ENCODE measurements at places on chromosomes 1 and 21. TPM values are rescaled to one million over a fixed set of nuclear protein-coding genes. Genes with fewer than 3 reads are reported as not detected.

- no peak for DNase-seq
Observed at GRCh38 chr1:115840605-115841460, at the start of gene NHLH2. Gene NHLH2 (minus strand): TSS chr1:115841126. CDS start chr1:115838372, 2,754 bp downstream.

DNA sequence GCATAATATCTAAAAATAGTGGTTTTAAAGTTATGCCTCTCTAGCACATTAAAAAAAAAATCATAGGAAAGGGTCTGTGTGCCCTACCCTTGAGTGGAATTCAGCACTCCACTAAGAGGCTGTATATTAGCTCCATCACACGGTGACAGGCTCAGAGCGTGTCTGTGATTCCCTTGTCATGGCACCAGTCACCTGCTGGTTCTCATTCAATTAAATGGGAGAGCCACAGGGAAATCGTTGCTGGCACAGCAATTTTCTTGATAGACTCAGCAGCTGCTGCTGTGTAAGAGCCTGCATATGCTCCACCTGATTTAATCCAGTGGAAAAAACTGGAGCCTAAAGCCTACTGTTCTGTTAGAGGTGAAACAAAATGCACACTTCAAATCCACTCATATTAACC is 9.5 kb downstream of the ATP6V1G3 start:
- DNase-seq = no peak

DNA sequence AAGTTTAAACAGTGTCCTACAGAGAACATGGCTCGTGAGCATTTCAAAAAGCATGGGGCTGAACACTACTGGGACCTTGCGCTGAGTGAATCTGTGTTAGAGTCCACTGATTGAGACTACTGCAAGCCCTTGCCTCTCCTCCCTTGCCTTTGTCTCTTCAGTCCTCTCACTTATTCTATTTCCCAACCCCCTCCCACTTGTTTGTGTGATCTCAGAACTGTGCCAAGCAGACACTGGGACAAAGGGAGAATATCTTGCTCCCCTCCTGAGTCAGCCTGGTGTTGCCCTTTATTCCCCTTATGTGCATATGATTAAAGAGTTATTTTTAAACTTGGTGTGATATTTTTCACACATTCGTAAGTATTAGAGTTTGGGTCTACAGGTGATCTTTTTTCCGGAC is 11.1 kb upstream of the RPRD2 start:
- DNase-seq = no peak

DNA sequence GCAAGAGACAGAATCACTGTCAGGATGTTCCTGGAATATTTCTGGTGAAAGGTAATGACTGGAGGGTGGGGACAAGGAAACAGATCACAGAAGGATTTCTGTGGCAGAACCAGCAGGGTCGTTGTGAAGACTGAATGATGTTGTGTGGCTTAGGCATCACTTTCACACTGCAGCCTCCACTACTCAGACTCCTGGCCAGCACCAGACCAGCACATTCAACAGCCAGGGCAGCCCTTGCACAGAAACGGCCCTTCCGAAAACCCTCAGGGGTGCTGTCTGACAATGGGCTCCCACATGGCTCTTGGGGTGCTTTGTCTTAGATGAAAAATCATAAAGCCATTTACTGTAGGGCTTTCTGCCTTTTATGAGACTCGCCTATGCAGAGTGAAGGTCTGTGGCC is 3.8 kb upstream of the RAB7B start:
- no peak for DNase-seq

The C1orf226 gene
- 2.0 TPM for total RNA-seq

The ATAD3C gene
- 0.51 TPM for total RNA-seq
